ENCODE measurements at places on chromosomes 4 and X.

DNA sequence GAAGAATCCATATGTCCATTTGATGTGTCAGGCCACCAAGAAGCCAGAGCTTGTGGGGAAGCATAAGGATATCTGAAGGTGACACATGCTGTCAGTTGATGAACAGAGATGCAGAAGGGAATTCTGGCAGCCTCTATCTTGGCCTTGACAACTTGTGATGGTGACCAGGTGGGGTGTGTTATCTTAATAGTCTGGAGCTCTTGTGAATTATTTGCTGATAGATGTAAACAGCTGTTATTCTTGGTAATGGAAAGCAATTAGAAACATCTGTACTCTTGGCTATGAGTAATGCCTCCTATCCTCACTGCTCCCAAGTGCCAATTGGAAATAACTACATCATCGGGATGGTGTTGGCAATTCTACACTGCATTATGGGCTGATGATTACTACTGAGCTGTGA is 51.9 kb downstream of the NAA11 start:
- no peak for DNase-seq

GRCh38 chrX:78019586-78020483 is 50.4 kb upstream of the PGAM4 start:
- DNase-seq, result no peak

- DNase-seq, result no peak
Observed at GRCh38 chrX:440636-441035, 53.9 kb upstream of the PPP2R3B start.

GRCh38 chrX:11597479-11597878 is 68.2 kb downstream of the ARHGAP6 start:
- no peak for DNase-seq

DNA sequence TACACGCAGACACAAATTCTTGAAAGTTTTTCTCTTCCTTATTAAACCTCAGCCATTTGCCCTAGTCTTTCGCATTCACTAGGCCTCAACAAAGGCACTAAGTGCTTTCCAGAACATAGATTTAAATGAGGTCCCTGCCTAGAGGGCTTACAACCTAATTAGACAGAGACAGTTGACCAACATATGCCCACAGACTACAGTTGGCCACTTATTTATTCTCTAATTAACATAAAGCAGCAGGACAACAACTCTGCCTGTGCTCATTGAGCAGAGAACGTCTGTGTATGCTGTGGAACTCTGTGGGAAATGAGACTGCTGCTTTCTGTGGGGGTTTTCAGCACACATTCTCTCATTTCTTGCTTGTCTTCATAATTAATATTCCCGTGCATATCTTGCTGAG is 303.0 kb upstream of the TACR3 start:
- DNase-seq, result no peak

Measured in NCI-H1417 (cell line).